ENCODE measurements at places on chromosomes 2 and 18.

DNA sequence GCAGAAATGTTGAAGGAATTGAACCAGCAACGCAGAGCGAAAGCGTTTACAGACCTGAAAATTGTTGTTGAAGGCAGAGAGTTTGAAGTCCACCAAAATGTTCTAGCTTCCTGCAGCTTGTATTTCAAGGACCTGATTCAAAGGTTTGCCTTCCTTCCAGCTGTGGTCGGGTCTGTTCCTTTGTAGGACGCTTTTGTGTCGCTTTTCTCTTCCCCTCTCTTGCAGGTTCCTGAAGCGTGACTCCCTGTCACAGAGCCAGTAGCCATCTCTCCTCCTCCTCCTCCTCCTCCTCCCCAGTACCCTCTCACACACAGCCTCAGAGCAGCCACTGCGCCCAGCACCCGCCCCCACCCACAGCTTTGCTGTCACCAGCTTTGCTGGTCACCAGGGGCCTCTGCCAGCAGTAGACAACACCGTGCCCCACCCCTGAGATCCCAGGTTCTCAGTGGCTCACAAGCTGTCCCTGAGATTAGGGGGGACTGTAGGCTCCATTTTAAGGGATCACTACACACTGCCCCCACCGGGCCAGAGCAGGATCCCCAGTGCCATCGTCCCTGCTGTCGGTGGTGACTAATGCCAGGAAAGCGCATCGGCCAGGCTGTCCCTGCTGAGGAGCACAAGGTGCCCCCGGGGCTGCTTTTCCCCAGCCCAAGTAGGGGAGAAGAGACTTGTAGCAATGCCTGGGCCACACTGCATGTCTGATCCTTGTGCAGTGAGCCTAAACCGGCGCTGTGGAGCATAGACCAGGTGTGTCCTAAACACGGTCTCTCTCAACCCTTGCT lies 242.3 kb downstream of the ATAD2B start:
- no peak for DNase-seq

- DNase-seq = no peak
These were observed 21.7 kb downstream of the LCT start for GRCh38 chr2:135815269-135815668.

DNA sequence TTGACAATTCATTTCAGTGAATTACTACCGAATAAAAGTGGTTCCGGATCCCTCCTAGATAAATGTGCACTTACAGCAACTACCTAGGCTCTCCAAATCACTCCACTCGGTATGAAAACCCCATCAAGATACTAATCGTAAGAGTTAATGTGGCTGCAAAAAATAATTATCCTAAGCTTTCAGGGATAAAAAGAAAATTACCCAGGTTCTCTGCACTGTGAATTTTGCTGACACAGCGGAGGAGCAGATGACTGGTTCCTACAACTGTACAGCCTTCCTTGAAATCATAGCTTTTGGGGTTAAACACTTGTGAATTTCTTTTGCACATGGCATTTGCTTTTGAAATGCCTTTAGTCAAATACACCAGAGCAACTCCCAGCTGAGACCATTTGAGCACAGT lies 104.7 kb downstream of the CD226 start:
- no peak for DNase-seq

- DNase-seq = no peak
These were observed 89.0 kb downstream of the RAPH1 start for GRCh38 chr2:203446071-203446481.

GRCh38 chr2:119699016-119699606 lies 20.1 kb downstream of the TMEM177 start:
- DNase-seq = no peak

GRCh38 chr18:12492907-12493306 lies 85.2 kb downstream of the PRELID3A start:
- no peak for DNase-seq

- no peak for DNase-seq
These were observed 52.8 kb downstream of the CLASP1 start for GRCh38 chr2:121596221-121597080.

GRCh38 chr2:31202041-31202440 lies 15.3 kb downstream of the CAPN14 start:
- DNase-seq = no peak

DNA sequence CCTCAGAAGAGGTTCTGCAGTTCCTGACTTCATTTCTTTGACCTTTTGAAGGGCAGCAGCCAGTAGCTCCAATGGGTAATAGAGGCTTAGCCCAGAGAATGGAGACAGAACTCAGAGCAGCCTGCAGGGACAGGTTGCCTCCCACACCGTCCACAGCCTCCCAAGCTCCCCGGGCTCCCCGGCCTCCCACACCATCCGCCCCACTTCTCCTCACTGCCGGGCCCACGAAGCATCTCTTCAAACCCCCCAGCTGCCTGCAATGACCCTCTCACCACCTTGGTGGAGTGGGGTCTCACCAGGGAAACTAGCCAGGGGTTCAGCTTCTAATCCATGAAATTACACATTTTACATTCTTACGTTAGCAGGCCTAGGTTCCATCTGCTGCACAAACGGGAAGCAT lies 652.0 kb upstream of the SALL3 start:
- DNase-seq = no peak

GRCh38 chr18:5962362-5962761 lies 67.0 kb upstream of the TMEM200C start:
- no peak for DNase-seq

DNA sequence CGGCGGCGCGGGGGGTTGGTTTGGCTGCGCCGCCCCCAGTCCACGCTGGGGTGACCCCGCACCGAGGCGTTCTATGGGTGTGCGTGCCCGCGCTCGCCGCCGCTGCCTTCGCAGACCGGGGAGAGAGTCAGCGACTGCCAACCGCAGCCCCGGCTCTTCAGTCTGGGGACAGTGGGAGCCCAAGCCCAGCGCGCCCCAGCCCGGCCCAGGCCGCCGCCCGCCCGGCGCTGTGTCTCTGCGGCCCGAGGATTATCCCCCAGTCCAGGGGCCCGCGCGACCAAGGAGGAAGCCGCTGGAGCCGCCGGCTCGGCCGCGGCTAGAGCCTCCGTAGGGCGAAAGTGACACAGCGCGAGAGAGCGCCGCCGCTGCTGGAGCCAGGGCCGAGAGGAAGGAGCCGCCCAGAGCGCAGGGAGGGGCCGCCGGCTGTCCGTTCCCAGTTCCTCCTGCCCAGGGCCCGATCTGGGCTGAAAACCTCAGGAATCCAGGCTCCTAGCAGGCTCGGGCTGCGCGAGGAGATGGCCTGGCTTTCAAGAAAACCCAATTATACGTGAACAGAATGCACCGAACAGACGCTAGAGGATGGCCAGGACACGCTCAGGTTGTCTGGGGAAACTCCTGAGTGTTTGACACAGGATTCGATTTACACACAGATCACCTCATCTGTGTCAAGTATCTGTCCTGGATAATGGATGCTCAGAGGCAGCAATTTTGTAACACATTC lies 2.4 kb downstream of the CTIF start:
- no peak for DNase-seq

DNA sequence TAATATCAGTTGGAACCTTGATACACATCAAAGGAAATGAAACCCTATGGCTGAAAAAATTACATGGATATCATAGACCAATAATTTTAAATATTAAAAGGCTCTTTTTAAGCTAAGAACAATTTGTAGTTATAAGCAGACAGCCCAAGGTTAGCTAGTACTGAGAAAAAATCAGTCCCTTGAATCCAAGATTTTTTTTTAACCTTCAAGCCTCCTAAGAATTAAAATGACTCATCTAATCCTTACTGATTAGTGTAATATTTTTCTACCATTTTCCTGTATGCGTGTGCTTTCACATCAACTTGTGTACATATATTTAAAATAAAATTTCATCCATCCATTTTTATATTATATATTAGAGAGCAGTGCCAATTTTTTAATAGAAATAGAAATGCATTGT lies 1004.9 kb upstream of the ZEB2 start:
- DNase-seq = no peak

DNA sequence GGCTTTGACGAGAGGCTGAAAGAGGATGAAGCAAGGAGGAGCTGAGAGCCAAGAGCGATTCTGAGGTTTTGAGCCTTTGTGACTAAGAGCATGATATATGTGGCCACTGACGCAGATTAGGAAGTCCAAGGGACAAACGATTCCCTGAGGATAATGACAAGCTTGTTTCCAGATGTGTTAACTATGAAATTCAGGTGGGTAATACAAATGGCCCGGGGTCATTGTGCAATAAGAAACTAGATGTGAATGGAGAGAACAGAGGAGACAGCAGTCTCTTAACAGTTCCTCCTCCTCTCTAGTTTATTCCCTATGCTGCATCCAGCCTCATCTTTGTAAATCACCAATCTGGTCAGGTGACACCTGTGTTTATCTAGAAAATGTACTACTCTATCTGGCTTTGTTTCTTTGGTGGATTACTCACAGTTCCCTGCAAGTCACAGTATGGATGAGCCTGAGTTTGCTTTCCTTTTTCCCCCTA lies 84.2 kb downstream of the SOCS6 start:
- DNase-seq = no peak

DNA sequence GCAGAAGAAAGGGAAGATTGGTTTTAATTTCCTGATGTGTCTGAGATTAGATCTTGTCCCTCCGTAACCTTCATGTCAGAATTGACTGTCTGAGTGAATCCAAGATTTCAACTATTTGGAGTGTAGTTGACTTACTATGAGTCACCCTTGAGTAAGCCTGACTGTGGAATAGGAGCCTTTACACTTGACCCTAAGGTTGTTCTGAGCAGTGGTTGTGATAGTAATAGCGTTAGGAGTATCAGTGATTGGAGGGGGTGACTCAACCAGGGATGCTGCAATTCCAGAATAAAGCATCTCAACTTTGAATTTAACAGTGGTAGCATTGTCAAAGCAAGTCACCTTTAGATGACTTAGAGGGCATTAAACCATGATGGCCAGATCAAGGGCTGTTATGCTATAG lies 979.5 kb upstream of the FAM98A start:
- DNase-seq = no peak

DNA sequence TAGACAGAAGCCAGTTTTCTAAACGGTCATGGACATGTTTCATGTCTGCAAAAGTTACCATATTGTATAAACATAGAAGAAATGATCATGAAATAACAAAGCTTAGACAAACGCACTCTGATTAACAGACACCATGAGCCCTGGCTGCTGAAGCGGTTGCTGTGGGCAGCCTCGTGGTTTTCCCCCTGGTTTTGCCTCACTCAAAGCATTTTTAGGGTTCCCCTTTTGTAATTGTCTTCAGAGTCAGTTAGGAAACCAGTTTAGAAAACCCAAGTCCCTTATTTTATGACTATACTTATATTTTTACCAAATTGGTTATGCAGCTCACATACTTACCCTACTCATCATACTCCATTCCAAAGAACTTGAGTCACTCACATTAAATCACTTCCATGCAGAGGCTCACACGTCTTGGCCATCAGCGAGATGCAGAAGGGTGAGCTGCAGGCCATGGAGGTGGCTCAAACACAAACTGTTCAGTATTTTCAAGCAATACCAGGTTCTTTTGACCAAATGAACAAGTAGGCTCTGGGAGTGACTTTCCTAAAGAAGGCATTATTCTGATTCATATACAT lies 105.6 kb upstream of the SALL3 start:
- DNase-seq = no peak

DNA sequence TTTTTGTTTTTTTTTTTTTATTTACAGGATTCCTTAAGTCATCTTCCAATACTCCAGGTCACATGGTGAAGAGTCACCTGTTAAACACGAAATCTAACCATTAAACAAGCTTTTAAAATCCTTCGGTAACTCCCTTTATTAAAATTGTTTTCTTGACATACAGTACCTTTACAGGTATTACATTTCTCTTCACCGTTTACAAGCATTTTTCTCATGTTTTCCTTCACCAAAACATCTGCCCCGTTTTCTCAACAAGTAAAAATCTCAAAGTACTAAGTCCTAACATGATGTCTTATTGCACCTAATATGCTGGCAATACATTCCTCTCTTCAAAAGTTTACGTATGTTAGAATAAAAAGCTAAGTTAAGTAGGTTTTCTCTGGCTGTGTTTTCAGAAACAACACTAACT lies 1.1 kb downstream of the PUM2 start:
- DNase-seq = no peak

GRCh38 chr2:190470256-190470826 lies 62.2 kb downstream of the MFSD6 start:
- DNase-seq = no peak

- DNase-seq = no peak
These were observed 1.2 kb downstream of the TLX2 start for GRCh38 chr2:74515271-74515980.

DNA sequence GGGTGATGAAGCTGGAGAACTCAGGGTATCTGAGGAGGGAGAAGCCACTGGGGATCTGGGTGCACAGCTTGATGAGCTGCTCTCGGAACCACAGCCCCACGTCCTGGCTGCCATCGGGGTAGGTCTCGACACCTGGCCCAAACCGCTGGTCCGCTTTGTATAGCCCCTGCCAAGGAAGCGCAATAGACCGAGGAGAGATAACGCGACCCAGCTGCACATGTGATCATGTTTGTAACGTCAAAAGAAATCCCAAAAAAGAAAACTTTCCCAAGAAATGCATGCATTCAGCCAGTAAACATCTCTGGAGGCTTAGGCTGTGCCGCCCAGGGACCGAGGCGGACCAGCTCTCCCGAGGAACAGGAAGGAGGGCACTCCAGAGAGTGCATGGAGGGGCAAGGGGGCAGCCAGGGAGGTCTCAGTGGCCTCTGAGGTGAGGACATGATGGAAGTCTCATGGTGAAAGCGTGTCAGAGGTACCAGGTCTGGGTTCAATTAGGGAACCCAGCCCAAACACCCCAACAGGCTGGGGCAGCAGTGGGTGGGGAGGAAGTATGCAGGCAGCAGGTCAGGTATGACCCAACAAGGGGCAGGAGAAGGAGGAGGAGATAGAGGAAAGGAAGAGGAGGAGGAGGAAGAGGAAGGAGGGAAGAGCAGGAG lies 28.3 kb downstream of the ANKMY1 start:
- DNase-seq = no peak

GRCh38 chr2:189530965-189531637 lies 49.5 kb downstream of the SLC40A1 start:
- DNase-seq = no peak

GRCh38 chr18:47081578-47081977 lies 46.2 kb upstream of the ELOA2 start:
- DNase-seq = no peak

DNA sequence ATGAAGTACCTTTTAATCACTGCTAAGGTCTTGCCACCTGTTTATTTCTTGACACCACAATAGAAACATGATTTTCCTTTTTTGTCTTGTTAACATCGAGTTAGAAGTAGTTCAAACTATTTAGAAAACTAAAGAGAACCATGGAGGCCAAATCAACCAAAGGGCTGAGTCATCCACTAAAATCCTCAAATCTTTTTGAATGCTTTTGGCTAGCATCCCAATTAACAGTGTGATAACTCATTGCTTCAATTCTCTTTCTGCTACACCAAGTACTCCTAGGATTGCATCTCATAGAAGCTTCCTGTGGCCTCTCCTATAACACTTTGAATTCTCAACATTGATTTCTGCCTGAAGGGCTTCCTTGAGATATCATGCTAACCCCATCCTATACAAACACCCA lies 159.9 kb upstream of the MMADHC start:
- DNase-seq = no peak

Data from effector CD4-positive, alpha-beta T cell (primary cell).